ENCODE measurements at places on chromosomes 12 and 14. TPM values are rescaled to one million over a fixed set of nuclear protein-coding genes. Genes with fewer than 3 reads are reported as not detected.

LMNTD1 gene
- not detected for total RNA-seq

MOAP1 gene
- total RNA-seq, result 26.4 TPM

SERPINA4 gene
- not detected for total RNA-seq

LBHD2 gene
- total RNA-seq, result not detected

SLC38A4 gene
- total RNA-seq, result not detected

SSPN gene
- total RNA-seq, result not detected

PROX2 gene
- 0.76 TPM for total RNA-seq

NANOG gene
- total RNA-seq, result not detected

KCNMB4 gene
- 8.7 TPM for total RNA-seq

SERPINA10 gene
- total RNA-seq, result not detected

KLHL33 gene
- total RNA-seq, result 0.09 TPM

PTHLH gene
- total RNA-seq, result not detected

GLT8D2 gene
- total RNA-seq, result not detected

ALX1 gene
- not detected for total RNA-seq

GUCY2C gene
- 0.31 TPM for total RNA-seq

P2RX2 gene
- total RNA-seq, result not detected

C14orf39 gene
- total RNA-seq, result not detected

LUM gene
- not detected for total RNA-seq

MMP19 gene
- not detected for total RNA-seq

ABHD12B gene
- 13.1 TPM for total RNA-seq

CIPC gene
- total RNA-seq, result 24.1 TPM

RNASE7 gene
- total RNA-seq, result not detected

HCAR3 gene
- total RNA-seq, result not detected

KRT71 gene
- not detected for total RNA-seq

PLEK2 gene
- not detected for total RNA-seq

AJUBA gene
- 0.37 TPM for total RNA-seq

DCAF4 gene
- 45.9 TPM for total RNA-seq

TEDC1 gene
- total RNA-seq, result 58.0 TPM

COX8C gene
- total RNA-seq, result not detected

CCT2 gene
- total RNA-seq, result 270 TPM

REP15 gene
- total RNA-seq, result not detected

PIWIL1 gene
- total RNA-seq, result not detected

B4GALNT1 gene
- 3.1 TPM for total RNA-seq

CARMIL3 gene
- not detected for total RNA-seq

TAS2R31 gene
- total RNA-seq, result 3.5 TPM

CCDC197 gene
- total RNA-seq, result not detected

LRFN5 gene
- not detected for total RNA-seq

CPM gene
- total RNA-seq, result 13.0 TPM
